Left forelimb (tissue), 1 donor: ENCODE measurements at places on chromosomes 5 and 9.

DNA sequence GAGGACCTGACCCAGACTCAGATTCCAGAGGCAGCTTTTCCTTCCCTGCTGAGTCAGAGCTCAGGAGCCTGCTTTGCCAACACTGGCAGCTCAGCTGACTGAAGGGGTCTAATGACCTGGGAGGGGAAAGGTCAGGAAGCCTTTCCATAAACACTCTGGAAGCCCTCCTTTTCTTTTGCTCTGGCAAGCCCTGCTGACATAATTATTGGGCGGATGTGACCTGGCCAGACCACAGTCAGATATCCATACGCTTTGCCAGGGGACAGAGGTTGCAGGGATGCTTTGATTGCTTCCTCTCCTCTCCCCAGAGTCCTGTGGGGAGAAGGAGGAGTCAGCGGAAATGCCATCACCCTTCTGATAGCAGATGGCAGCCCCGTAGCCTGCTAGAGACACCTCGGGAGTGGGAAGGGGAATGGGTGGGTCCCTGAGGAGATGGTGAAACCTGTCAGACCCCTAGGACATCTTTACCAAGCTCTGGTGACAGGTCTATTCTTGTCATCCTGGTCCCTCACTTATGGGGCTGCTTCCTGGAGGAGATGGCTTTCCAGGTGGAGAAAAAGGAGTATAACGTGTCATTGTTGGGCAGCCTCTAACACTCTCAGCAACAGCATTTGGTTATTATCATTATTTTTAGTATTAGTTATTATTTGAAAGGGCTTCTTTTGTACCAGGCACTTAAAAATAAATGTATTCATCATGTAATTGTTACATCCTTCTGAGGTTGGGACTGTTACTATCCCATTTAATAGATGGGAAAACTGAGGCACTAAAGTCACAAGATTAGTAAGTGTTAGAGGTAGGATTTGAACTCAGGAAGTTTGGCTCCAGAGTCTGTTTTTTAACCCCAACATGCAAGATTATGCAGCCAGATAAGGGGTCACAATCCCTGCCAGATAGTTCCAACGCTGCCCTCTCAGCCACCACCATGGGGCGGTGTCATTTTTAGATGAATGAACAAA is 11.6 kb downstream of the COL27A1 start:
- DNase-seq = no peak

- DNase-seq = no peak
Measured at GRCh38 chr5:60223342-60223741, 329.8 kb upstream of the PDE4D start.

DNA sequence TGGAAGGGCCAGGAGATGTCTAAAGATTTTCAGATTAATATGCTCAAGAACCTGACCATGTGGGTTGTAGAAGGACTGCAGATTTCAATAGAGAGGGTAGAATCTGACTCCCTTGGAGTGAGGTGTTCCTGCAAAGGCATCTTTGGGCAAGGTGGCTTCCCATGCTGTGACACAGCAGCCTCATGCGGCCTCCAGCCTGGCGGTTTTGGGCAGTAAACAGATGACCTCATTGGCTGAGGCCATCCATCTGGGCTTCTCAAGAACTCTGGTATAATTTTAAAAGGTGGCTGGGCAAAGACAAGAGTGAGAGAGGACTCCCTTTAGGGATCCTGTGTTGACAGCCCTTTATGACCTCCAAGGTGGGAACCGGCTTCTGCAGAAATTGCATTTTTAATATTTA is 90.3 kb upstream of the ERCC6L2 start:
- no peak for DNase-seq

DNA sequence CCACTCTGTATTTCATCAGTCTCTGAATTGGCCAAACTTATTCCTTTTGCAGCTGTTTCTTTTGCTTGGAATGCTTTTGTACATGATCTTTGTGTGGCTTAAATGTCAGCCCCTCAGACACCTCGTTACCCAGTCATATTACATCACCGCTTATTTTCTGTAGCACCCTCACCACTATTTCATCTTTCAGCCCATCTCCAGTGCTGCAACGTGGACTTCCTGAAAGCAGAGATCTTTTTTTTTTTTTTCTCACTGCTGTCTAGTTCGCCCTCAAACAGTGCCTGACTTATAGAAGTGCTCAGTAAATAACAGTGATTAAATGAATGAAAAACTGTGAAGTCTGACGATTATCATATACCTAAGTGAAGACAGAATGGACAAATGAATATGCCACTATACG is 835 bp downstream of the SRA1 start:
- DNase-seq = no peak

DNA sequence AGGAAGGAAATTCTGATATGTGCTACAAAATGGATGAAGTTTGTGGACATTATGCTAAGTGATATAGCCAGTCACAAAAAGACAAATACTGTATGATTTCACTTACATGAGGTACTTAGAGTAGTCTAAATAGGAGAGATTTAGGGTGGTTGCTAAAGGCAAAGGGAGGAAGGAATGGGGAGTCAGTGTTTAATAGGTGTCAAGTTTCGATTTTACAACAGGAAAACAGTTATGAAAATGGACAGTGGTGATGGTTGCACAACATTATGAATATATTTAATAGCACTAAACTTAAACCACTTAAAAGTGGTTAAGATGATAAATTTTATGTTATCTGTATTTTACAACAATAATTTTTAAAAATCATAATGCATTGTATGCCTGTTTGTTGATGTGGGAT is 40.4 kb upstream of the ECM2 start:
- DNase-seq = no peak

DNA sequence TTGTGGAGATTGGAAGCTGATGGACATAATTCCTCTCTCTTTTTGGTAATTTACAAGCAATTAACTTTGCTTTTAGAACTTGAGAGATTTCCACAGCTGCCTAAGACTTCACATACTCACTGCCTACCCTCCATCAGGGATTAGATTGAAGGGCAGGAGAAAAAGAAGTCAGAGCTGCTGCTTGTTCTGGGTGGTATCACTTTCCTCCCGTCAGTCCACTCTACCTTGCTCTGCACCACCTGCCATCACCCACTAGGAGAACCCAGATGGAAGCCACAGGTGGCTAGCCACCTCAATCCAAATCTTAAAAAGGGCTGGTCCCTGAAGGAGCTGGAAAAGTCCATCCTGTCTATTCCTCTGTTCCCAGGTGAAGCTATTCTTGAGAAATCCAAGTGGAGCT is 10.5 kb downstream of the IRF1 start:
- DNase-seq = no peak

DNA sequence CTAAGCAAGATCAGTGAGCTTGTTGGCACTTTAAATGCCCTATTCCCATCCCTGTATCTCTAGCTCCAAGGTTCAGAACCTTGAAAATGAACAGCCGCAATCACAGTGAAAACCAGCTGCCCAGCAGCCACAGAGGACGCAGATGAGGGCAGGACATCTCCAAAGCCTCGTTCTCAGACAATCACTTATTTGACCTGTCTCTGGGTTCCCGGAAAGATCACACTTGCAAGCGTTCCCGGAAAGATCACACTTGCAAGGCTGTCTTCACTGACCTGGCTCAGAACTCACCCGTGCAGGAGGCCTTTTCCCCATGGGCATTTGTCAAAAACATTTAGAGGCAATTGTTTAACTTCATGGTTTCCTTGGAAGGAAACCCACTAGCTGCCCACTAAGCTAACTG is 25.7 kb downstream of the IPPK start:
- DNase-seq = no peak

DNA sequence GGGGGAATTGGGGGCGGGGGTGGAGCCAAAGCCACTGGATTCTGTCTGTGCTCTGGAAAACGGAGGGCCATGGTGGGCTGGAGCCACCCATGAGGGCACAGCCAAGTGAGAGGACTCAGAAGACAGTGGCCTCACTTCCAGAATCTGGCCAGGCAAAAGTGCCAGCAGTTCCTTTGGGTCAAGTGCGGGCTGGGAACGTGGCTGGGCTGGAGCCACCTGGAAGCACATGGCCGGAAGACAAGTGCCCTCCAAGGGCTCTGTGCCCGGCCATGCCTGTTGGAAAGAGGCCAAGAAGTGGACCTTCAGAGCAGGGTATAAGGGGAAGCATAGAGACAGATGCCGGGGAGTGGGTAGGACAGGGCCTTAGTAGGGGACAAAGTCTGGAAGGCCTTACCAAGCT is 11.7 kb upstream of the SH3PXD2B start:
- DNase-seq = no peak

DNA sequence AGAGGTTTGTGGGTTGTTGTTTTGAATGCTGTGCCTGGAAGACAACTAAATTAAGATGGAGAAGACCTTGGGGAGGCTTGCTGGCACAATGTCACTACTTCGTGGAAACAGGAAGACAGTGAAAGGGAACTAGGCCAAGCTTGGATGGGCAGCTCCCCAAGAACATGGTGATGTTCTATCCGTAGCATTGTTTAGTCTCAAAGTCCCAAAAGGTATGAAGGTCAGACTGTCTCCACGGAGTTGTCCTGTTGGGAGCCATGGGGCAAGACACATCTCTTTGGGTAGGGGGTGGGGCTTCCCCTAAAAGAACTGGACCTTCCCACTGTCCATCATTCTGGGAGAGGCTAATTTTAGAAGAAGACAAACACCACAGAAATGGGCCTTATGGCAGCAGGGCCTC is 140.5 kb downstream of the ENTREP1 start:
- no peak for DNase-seq

DNA sequence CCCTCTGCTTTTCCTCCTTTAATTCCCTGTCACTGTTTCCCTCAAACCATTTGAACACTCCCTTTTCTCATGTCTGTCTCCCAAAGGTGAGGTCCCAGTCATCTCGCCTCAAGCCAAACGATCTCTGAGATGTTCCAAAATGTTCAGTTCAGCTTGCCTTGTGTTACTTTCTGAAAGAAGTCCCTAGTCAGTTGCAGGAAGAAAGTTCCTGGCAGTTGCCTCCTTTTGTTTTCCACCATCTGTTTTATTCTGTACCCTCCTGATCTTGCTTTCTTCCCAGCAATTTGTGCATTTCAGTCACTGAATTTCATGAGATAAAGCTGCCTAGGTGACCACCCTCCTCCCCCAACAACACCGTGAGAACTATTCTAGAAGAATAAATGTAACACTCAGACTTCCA is 277.5 kb downstream of the EPB41L4A start:
- no peak for DNase-seq

DNA sequence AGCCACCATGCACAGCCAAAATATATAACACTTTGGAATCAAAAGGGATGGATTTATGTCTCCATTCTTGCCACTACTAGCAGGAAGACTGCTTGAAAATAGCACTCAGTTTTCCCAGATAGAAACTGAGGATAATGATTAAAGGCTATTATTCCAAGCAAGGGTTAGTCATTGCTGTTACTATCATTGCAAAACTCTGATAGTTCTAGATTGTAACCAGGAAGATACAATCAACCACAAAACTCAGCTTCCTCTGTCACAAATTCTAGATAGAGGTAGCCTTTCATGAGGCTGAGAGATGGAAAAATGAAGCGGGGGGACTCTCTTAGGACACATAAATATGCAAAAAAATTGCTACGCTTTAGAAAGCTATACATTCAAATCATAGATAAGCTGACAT is 3.1 kb downstream of the ANXA1 start:
- no peak for DNase-seq

- DNase-seq = no peak
Measured at GRCh38 chr5:5658226-5658625, 235.7 kb downstream of the ICE1 start.

GRCh38 chr9:102497709-102498108 is 497.4 kb upstream of the CYLC2 start:
- no peak for DNase-seq

DNA sequence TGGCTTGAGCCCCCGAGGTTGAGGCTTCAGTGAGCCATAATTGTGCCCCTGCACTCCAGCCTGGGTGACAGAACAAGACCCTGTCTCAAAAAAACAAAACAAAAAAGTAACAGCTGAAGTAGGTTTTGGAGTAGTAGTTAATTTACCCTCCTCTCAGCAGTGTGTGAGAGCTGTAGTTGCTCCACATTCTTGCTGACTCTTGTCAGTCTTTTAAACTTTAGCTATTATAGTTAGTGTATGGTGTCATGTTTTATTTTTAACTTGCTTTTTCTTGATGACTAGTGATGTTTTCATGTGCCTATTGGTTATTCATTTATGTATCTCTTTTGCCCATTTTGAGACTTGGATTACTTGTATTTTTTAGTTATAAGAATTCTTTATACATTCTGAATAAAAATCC is 52.9 kb upstream of the DHFR start:
- DNase-seq = no peak

- DNase-seq = no peak
Measured at GRCh38 chr9:101991926-101992325, 253.5 kb upstream of the GRIN3A start.

GRCh38 chr5:33319841-33320240 is 120.9 kb upstream of the TARS1 start:
- no peak for DNase-seq

- DNase-seq = no peak
Measured at GRCh38 chr9:2502760-2503159, 118.8 kb upstream of the VLDLR start.

DNA sequence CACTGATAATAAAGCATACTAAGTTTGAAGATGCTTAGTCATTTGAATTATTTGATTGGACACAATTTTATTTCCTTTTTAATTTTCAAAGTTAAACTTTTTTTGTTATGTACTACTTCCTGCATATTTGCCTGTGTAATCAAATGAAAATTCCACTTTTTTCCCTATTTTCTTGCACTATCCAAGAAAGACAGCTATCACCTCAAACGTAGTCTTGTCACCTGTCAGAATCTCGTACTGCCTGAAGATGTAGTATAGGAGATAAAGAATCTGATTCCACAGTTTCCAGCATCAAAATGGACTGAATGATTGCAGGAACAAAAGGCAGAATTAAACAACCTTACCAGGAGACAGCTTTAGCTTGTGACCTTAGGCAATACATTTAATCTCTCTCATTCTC is 818.8 kb downstream of the MAT2B start:
- no peak for DNase-seq

- no peak for DNase-seq
Measured at GRCh38 chr9:89606624-89607311, 2.0 kb downstream of the GADD45G start.

DNA sequence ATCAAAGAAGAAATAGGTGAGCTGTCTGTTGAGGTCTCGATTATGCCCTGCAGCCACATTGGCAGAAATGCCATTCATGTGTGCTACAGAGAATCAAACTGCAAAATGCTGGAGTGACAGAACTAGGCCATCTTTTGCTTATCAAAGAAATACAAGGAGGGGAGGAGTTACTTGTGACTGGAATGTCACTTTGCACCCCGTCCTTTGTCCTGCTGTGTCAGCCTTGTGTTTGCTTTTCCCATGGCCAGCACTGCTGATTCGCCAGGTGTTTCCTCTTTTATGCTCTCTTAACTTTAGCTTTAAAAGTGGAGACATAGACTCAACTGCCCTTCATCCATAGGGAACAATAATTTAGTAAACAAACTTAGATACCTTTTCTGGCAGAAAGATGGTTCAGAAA is 54.3 kb downstream of the SLC46A2 start:
- no peak for DNase-seq

GRCh38 chr5:148791696-148792095 is 34.7 kb upstream of the ADRB2 start:
- no peak for DNase-seq

GRCh38 chr9:19102181-19102630 is 498 bp downstream of the HAUS6 start:
- no peak for DNase-seq
